ENCODE measurements at places on chromosomes 1 and 21.

- no peak for DNase-seq
Measured at GRCh38 chr1:10841118-10841517, 44.7 kb upstream of the CASZ1 start.

DNA sequence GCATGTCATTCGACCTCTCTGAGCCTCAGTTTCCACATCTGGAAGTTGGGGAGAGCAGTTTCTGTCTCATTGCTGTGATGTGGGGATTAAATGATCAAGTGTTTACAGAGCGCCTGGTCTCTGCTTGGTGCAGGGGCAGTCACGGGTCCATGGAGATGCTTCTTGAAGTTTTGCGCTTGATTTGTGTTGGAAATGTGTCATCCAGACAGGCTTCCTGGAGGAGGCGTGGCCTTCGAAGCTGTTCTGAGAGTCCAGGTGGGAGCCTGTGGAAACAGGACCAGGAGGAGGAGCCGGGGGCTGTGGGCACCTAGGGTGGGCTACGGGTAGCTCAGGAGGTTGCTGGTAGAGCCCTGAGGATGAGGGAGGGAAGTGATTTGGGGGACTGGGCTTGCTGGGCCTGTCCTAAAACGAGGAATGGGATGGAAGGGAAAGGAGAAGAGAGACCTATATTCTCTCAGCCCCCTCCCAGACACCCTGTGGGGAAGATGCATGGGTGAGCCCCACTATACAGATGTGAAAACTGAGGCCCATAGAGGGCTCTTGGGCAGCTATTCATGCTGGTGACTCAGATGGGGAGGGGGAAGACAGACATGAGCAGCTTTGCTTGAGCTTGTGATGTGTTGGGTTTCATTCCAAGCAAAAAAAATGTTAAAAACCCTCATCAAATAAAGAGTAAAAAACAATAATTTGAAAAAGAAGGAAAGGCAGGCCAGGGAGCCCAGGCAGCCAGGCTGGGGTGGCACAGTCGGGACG, 107.2 kb upstream of the WNT4 start:
- DNase-seq = no peak

- no peak for DNase-seq
Measured at GRCh38 chr1:66372522-66373101, 161.3 kb upstream of the SGIP1 start.

GRCh38 chr1:113912594-113913311, 7.6 kb downstream of the DCLRE1B start:
- no peak for DNase-seq

GRCh38 chr21:32713726-32714125, 14.1 kb downstream of the SYNJ1 start:
- DNase-seq = no peak

GRCh38 chr1:153546796-153547559, 1.4 kb upstream of the S100A4 start:
- DNase-seq = no peak

DNA sequence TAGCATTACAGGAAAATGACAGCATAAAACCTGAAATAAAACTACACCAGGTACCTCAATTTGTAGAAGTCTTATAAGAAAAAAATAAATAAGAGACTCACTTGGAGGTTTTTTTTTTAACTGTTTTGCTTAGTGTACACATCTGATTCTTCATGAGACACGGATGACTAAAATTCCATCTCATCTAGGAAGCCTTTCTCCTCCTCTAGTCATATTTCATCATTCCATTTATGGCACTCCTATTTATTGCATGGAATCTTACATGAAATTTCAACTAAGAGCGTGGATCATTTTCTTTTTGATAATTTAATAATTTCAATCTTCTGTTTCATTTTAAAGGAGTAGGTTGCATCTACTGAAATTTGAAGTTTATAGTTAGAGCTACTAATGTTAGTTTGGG, 1.6 kb upstream of the PTGS2 start:
- DNase-seq = no peak

GRCh38 chr1:23420778-23421177, 3.8 kb downstream of the TCEA3 start:
- DNase-seq = no peak
